ENCODE measurements at places on chromosomes 6 and 20.

DNA sequence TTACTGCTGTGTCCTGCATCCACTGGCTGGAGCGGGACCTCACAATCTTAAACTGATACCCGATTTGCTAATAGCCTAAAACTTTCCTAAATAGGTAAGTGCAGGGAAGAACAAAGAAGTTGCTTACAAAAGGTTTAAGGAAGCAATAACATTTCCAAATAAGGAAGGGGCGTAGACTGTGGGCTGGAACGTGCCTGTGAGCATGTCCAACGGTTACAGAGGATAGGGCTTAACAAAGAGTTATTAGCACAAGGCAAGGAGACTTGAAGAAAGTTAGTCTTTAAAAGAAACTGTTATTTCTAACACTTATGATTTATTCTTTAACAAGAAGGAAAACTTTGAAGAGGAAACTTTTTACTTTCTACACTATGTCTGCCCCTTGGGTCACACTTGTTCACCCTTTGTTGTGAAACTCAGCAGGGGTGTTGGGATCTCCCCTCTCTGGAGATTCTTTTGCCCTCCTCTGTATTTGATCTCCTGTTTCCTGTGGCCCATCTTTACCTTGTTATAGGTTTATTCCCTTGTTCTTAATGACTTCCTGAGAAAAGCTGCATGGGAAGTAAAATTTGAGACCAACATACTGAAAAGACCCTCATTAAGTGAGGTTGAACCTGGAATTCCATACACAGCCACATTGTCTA, 28.7 kb downstream of the KAT14 start:
- no peak for DNase-seq

GRCh38 chr20:50750145-50750671, 18.8 kb downstream of the PARD6B start:
- no peak for DNase-seq

- no peak for DNase-seq
Observed at GRCh38 chr20:56171087-56172012, 77.2 kb upstream of the MC3R start.

- no peak for DNase-seq
Observed at GRCh38 chr20:34010405-34010931, 16.8 kb downstream of the RALY start.

DNA sequence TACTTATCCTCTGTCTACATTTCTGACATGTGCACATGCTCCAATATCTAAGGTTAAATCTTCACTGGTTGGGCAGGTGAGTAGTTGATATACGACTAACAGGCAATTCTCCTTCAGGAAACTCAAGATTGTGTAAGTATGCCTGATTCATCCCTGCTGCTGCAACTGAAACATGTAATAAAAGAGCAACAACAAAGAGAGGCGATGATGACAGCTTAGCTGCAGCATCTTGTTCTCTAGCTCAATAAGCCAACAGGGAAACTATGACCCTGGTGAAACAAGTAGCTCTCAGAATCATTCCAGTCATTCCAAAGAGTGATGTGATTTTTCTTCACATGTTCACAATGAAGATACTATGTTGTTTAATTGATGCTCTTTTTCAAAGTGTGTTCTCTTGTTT, 74.4 kb downstream of the ELOVL4 start:
- peak; percentile 49 for DNase-seq

GRCh38 chr20:46595933-46596332, 45.5 kb upstream of the OCSTAMP start:
- no peak for DNase-seq

DNA sequence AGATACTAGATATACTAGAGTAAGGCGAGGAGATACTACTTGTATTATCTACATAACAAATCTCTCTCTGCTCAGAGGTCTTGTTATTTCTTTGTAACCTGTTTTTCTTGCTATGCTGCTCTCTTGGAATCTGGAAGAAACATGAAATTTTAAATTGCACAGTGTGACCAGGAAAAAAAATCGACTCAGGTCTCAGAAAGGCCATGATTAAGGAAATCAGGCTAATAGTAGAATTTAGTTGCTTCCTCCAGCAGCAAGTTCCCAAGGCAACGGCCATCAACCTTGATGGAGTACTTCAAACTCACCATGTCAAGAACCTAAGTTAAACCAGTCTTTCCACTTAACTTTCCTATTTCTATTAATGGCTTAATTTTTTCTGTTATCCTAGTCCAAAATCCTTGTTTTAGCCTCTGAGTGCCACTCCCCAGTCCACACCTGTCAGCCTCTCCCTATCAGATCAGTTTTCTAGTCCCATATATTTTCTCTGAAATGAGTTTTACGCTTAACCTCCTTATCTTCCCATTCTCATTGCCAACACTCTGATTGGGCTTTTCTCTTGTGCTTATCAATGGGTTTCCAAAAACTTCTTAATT, 87.7 kb upstream of the BEND3 start:
- DNase-seq, result no peak

DNA sequence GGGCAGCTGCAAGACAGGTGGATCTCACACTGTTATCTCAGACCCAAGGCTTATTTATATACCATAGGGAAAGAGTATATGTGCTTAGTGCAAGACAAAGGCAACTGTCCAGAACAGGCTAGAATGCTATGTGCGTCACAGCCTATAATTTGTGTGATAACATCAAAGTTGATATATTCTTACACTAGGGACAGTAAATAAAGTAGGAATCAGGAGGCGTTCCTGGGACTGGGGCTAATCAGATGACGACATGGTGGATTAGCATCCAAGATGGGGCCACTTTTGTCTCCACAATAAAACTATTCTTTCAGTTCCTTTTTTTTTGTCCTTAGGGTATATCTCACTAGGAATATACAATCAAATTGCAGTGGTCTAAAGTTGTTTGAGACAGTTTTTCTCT, 54.9 kb upstream of the IER3 start:
- DNase-seq, result no peak

DNA sequence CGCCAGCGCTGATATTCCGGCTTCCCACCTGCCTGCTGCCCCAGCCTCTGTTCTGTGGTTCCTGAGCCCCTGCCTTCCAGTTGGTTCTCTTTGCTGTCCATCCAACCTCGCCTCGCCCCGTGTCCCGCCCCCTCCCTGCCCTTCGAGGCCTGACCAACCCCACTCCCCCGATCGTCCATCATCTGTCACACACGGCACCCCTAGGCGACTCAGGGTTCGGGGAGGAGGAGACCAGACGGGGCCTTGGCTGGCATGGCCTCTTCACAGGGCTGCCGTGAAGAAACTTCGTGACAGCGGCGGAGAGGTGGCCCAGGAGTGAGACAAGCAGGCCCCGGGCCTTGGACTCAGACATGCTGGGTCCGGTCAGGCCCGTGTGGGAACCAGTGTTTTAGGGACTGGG, 226.1 kb downstream of the QKI start:
- no peak for DNase-seq

- DNase-seq, result no peak
Observed at GRCh38 chr20:47686545-47686944, 98.7 kb downstream of the SULF2 start.

DNA sequence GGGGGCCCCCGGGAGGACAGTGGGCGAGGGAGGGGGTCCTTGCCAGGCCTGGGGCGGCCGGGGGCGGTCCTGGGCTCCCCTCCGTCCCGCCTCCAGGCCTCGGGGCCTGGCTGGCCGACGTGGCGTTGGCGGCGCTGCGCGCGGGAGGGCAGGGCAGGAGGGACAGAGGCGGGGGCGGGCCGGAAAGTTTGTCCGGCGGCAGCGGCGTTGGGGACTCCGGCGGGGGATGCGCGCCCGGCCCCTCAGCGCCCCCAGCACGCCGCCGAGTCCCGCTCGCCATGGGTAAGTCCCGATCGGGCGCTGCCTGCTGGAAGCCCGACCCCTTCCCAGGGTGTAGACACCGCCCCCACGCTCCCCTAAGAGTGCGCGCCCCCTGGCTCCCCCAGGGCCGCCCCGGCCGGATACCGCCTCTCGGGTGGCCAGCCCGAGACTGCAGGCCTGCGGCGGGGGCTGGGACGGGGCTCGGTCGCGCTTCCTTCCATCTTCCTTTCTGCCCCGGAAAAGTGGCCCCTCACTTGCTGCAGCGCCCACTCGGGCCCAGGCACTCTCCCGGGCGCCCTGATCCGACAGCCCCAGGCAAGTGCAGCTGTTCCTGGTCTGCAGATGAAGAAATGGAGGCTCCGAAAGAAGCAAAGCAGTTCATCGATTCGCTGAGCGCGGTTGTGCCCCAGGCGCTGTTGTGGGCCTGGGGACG, at the start of gene SLC2A10:
TSS of gene SLC2A10 (plus strand) at position 191 of the 694 bp plus-strand sequence. CDS start at position 279, 88 bp downstream.
- peak; percentile 37 for DNase-seq

- no peak for DNase-seq
Observed at GRCh38 chr6:134631398-134631924, 313.5 kb upstream of the SGK1 start.

DNA sequence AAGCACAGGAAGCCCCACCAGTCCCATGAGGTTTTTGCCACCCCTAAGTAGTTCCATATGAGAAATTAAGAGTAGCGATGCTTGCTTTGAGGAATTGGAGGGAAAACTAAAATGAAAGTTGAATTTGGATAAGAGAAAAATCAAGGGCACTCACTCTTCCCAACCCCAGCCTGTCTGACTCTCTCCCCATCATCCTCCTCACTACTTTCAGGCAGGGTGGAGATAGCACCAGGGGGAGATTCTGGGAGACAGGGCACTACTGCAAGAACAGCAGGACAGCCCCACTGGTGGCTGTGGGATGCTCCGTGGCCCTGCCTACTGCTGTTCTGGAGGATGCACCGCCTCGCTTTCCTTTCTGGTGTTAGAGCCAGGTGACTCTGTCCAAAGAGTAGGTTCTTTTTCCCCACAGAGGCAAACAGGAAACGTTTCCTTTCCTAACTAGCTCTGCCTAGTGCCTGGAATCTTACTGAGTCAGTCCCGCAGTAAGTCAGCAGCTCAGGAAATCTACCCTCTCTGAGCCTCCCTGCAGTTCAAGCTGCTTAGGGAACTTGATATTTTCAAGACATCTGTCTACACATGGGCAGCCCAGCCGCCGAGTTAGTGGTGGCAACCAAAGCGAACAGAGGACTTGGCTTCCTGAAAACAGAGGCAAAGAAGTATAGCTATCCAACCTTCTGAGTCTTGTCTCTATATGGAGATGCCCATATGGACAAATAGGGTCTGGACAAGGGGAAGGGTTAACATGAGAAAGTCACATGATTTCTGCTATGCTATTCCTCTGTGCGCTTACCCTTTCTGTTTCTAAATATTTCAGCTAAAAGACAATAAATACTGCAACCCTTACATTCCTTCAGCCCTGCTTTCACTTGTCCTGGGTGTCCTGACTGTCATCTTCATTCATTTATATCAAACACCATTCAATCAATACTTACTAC, 11.4 kb downstream of the HLA-E start:
- DNase-seq, result no peak

GRCh38 chr20:60254901-60255411, 296.7 kb downstream of the CDH26 start:
- DNase-seq, result peak; percentile 30

GRCh38 chr6:85923013-85923430, 280.3 kb upstream of the SYNCRIP start:
- DNase-seq, result peak; percentile 18

DNA sequence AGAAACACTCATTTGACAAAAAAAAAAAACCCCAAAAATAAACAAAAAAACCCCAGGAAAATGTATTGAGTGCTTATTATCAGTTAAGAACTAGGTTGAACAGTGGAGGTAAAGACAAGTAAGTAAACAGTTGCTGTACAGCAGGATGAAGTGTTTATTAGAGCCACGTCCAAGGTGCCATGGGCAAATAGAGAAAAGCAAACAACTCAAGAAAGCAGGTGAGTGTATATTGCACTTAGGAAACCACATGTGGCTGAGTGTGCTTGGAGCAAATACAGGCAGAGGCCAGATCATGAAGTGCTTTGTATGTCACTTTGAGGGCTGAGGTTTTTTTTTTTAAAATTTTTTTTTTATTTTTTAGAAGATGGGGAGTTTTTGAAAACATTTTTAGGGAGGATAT, 98.3 kb downstream of the MACROD2 start:
- DNase-seq, result no peak

- no peak for DNase-seq
Observed at GRCh38 chr6:45426251-45426650, 48.5 kb upstream of the SUPT3H start.

DNA sequence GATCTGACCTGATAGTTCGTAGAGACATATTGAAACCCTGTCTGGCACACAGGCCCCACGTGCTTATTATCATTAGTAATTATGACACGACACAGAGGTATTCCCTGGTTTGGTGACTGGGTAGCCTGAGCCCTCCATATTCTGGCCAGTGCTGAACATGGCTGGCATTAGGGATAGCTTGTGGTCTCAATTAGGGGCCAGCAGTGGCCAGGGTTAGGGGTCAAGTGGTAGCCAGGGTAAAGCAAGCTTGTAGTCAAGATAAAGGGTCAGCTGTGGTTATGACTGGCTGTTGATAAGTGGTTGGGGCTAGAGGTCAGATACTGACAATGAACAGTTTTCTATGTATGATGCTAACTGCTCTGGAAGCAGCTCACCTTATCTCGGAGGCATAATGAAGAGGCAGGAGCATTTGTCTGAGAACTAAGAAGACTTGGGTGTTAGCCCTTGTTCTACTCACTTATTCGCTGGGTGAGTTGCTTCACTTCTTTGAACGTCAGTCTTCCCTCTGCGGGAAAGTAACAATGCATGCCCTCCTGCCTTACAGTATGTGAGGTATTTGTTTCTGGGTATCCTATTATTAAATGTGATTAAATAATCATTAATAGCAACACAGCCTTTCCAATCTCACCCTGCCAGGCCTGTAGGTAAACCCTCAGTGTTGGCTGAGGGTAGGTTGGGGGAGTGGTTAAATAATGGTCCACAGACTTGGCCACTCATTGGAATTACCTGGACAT, 66.7 kb downstream of the VEGFA start:
- no peak for DNase-seq

DNA sequence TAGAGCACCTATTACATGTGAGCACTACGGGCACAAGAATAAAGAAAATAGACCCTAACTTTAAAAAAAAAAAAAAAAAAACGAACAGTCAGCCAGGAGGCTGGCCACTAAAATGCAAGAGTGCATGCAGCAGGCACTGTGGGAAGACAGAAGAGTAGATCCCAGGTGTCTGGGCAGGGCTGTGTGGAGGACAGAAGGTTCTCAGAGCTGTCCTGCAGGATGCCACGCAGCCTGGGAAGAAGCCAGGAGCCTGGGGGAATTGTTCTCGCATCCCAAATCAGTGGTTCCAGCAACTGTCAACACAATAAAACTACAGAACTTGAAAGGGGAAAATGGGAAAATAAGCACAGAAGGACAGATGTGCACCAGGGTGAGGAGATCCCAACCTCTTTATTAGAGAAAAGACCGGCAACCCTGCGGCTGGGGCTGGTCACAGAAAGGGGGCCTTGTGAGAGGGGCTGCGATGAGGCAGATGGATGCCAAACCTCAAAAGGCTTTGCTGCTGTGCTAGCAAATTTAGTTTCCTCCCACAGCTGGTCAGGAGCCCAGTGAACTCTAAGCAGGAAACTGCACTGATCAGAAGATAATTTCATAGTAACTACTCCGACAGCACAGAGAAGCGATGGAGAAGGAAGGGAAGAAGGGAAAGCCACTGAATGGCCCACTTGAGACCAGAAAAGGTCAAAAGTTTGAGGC, 30.9 kb downstream of the MAP3K5 start:
- no peak for DNase-seq

GRCh38 chr6:156352861-156353260, 424.3 kb upstream of the ARID1B start:
- DNase-seq, result no peak

GRCh38 chr20:35568645-35569044, 26.8 kb downstream of the ERGIC3 start:
- no peak for DNase-seq
